ENCODE measurements at places on chromosomes 1 and 21.

DNA sequence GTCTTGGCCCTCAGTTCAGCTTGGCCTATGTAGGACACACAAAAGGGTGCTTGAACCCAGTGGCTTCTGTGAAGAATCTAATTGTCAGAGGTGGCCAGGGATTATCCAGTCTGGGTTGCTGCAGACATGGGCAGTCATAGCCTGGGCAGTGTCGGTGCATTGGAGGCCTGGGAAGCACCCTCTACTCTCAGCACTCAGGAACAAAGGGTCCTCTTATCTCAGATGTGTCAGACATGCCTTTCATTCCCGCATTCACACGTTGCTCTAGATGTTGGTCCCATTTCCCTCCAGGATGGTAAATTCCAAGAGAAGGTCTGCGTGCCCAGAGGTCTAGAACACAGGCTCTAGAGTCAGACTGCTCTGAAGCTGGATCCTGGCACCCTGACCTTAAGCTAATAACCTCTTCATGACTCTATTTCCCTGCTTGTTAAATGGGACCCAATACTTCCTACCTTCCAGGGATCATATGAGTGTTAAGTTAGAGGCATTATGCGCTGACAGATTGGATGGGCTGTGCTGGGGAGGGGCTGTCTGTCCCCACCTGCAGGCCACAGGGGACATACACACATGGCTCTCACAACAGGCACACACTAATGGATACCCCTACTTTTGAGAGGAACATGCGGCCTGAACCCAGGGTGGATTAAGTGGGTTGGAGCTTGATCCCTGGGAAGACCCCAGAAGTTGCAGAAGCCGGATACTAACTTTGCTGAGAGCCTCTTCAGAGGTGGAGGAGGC lies 16.5 kb upstream of the EDN2 start:
- peaks cover 47% of the 10 kb centered on the region for H3K4me1 ChIP-seq
- H3K4me3 ChIP-seq = no peak overlapping the region
- H3K27ac ChIP-seq = no peak overlapping the region
- H3K27me3 ChIP-seq = peaks cover 4% of the 10 kb centered on the region
- no peaks in the 10 kb centered on the region for H3K36me3 ChIP-seq

GRCh38 chr1:219806020-219806419 lies 122.3 kb downstream of the SLC30A10 start:
- H3K27me3 ChIP-seq = no peaks in the 10 kb centered on the region
- DNase-seq = no peak
- no peak overlapping the region for H3K27ac ChIP-seq
- H3K36me3 ChIP-seq = no peaks in the 10 kb centered on the region
- H3K4me1 ChIP-seq = no peaks in the 10 kb centered on the region
- H3K4me3 ChIP-seq = no peak overlapping the region

GRCh38 chr1:181503171-181503810 lies 20.0 kb downstream of the CACNA1E start:
- H3K27ac ChIP-seq = no peak overlapping the region
- no peak for DNase-seq
- H3K27me3 ChIP-seq = peaks cover 57% of the 10 kb centered on the region

GRCh38 chr1:186799689-186800054 lies 29.1 kb upstream of the PLA2G4A start:
- no peak for DNase-seq
- H3K36me3 ChIP-seq = no peaks in the 10 kb centered on the region
- H3K4me3 ChIP-seq = no peak overlapping the region
- H3K27ac ChIP-seq = no peak overlapping the region
- H3K27me3 ChIP-seq = no peaks in the 10 kb centered on the region

GRCh38 chr1:24828887-24829192 lies 83.6 kb downstream of the CLIC4 start:
- no peak overlapping the region for H3K27ac ChIP-seq
- H3K4me1 ChIP-seq = peaks cover 4% of the 10 kb centered on the region
- no peaks in the 10 kb centered on the region for H3K27me3 ChIP-seq
- no peak overlapping the region for H3K4me3 ChIP-seq
- no peaks in the 10 kb centered on the region for H3K36me3 ChIP-seq
